ENCODE measurements at places on chromosomes 2 and 18. TPM values are rescaled to one million over a fixed set of nuclear protein-coding genes. Genes with fewer than 3 reads are reported as not detected.

GCG gene
- total RNA-seq: not detected

SNORC gene
- total RNA-seq: 0.64 TPM

THSD7B gene
- total RNA-seq: 1.4 TPM

CSRNP3 gene
- total RNA-seq: 0.51 TPM

NCL gene
- 512 TPM for total RNA-seq

RND3 gene
- total RNA-seq: 225 TPM

TUBA3E gene
- not detected for total RNA-seq

MRO gene
- 2.9 TPM for total RNA-seq

Measured in mesenteric fat pad (tissue), 1 donor.